ENCODE measurements at places on chromosomes 4 and X.

- no peak for DNase-seq
These were observed 9.9 kb upstream of the GASK1B start for GRCh38 chr4:158182736-158183135.

DNA sequence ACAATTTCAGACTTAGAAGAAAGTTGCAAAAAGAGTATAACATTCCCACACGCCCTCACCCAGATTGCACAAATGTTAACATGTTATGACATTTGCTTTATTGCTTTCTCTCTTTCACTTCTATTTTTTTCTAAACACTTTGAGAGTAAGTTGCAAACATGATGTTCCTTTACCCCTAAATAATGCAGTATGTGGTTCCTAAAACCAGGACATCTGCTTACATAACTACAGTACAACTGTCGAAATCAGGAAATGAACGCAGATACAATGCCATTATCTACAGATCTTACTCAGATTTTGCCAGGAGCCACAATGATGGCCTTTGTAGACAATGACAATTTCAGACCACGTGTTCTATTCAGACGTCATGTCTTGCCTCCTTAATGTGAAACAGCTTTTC is 22.4 kb downstream of the SH3TC1 start:
- DNase-seq, result peak; percentile 49

DNA sequence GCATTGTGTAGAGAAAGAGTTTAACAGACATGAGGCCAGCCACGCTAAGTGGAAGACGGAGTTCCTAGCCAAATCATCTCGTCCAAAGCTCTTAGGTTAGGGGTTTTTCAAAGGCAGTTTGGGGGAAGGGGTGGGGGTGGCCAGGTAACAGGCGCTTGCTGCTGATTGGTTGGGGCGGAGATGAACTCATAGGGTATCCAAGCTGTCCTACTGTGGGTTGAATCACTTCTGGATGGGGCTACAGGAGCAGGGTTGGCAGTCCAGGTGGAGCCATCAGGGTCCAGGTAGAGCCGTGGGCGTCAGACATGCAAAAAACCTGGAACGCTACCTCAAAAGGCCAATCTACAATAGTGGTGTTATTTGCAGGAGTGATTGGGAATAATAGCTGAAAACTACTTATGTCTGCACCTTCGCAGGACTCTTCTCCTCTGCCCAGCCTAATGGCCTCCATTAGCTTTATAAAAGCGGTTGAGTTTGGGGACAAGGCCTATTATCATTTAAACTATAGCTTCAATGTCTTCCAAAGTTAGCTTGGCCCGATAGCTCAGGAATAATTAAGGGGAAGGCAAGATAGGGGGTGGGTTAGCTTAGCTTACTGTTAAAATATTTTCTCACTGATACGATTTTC is 579.6 kb downstream of the NLGN4X start:
- DNase-seq, result no peak

DNA sequence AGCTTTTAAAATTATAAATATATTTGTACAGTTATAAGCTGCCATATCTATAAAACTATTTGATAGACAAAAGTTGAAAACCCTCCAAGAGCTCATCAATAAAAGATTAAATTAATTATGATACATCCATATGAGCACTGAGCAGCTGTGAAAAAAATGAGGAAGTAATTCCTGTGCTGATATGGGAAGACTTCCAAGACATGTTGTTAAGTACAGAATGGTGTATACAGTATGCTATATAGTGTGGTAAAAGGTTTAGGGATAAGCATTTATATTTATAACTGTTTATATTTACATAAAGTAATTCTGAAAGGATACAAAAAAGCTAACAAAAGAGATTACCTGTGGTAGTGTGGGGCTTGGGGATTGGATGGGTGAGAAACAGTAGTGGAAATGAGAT is 92.8 kb upstream of the BMP2K start:
- no peak for DNase-seq

DNA sequence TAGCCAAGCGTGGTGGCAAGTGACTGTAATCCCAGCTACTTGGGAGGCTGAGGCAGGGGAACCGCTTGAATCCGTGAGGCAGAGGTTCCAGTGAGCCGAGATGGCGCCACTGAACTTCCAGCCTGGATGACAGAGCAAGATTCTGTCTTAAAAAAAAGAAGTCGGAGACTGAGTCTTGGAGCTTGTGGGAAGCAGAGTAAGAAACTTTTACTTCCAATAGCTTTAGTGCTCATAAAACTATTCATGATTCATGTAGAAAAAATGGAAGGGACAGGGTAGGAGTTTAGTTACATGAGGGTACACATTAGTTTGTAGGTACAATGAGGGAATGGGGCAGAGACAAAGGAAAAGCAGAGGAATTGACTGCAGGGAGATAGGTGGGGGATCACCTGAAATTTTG is 19.3 kb downstream of the RAP2C start:
- DNase-seq, result no peak

GRCh38 chr4:73922766-73923630 is 53.8 kb downstream of the CXCL1 start:
- peak; percentile 14 for DNase-seq

Data from GM04504 (cell line).